ENCODE measurements at places on chromosomes 2 and 18. TPM values are rescaled to one million over a fixed set of nuclear protein-coding genes. Genes with fewer than 3 reads are reported as not detected.

GRCh38 chr2:13572466-13572865, 855.7 kb downstream of the TRIB2 start:
- DNase-seq = peak; percentile 42

GRCh38 chr18:32368991-32369390, 101.7 kb downstream of the GAREM1 start:
- no peak for DNase-seq

- DNase-seq = no peak
These were observed 115.1 kb downstream of the ACKR3 start for GRCh38 chr2:236684504-236685256.

Gene CDKL4
- 0.10 TPM for total RNA-seq

GRCh38 chr2:209876211-209876610, 104.6 kb downstream of the UNC80 start:
- DNase-seq = no peak

Gene RGPD3
- total RNA-seq = 0.21 TPM

Gene CHAC2
- total RNA-seq = 30.9 TPM

DNA sequence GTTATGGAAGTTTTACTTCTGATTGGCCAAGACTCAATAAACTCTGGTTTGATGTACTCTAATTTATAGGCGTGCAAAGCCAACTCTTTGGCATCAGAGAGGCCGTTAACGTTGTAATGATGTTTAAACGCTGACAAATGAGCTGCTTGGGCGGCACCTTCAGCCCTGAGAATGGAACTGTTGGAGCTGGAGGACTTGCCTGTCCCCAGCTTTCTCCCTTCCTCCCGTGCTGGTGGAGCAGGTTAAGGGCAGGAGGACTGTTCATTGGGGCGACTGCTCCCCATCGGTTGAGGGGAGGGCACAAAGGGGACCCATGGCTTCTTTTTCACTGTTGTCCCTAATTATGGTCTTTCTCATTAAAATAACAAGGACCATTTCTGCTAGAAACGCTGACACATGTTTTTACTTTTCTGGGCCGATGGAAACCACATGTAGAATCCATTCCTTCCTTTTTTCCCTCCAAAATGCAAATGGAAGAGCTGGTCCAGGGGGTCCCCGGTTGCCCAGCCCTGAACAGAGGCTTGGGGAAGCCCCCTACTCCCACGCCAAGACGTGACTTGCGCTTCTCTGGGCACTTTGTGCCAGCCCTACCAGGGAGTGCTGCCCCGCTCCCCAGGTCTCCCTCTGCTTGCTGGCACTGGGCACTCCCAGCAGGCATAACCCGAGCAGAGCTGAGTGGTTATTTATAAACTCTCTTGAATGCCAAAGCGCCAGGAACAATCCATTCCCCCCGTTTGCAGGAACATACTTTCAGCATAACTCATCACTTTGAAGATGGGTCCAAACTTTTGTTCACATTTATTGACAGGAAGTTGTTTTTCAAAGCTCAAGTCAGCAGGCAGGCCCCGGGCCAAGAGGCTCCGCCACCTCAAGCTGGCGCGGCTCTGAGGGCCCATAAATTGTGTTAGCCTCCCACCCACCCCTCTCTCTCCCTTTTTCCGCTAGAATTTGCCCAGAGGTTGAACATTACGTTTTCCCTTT, 170.1 kb downstream of the ASB1 start:
- peak; percentile 99 for DNase-seq

Gene EIF4E2
- 140 TPM for total RNA-seq

GRCh38 chr2:237403024-237403882, 10.7 kb downstream of the COL6A3 start:
- DNase-seq = no peak

DNA sequence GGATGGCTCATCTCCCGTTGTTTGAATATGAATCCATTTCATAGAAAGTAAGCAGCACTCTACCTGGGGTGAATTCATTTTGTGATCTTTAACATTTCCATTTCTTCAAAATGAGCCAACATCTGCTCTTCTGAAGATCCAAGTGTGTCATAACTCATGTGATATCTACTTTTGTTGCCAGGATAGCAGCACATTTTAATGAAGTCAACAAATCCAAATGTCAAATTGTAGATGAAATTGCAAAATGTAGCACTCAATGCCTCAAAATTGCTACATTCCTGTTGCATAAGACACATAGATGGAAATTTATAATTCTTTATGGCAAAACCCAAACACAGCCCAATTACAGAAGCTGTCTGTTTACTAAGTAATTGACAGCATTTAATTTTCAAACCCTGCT, 360.7 kb downstream of the TMX3 start:
- DNase-seq = no peak

DNA sequence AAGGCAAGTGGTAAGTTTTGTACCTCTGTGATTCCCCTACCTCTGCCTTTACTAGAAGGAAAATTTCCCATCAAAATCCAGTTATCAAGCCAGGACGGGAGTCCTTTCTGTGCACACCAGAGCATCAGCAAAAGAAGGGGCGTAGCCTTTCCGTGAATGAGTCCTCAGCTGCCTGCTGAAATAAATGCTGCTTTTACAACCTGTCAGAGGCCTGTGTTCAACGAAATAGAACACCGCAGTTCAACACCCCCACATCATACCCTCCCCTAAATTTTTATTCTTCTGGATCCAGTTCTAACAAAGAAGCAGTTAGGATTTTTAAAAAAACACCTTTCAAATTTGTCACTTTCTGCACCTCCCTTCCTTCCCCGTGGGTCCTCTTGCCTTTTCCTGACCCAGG, 135.8 kb downstream of the SETBP1 start:
- DNase-seq = no peak

DNA sequence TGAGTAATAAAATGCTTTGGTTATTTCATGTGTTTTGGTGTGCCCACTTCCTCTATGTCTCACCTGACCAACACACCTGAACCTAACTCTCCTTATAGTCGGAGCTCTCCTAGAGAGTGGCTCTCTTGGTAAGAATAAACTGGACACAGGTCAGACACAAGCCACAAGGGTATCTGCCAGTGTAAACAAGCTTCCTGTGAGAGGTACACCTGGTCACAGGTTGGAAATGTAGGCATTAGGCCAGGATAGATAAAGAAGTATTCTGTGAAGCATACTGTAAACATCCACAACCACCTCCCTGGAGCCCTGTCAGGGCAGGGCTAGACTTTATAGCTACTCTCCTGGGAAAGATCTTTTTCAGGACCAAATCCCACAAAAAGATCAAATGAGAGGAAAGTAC, 69.4 kb downstream of the ZDBF2 start:
- no peak for DNase-seq

GRCh38 chr2:177721818-177722567, 329.4 kb downstream of the AGPS start:
- DNase-seq = no peak

DNA sequence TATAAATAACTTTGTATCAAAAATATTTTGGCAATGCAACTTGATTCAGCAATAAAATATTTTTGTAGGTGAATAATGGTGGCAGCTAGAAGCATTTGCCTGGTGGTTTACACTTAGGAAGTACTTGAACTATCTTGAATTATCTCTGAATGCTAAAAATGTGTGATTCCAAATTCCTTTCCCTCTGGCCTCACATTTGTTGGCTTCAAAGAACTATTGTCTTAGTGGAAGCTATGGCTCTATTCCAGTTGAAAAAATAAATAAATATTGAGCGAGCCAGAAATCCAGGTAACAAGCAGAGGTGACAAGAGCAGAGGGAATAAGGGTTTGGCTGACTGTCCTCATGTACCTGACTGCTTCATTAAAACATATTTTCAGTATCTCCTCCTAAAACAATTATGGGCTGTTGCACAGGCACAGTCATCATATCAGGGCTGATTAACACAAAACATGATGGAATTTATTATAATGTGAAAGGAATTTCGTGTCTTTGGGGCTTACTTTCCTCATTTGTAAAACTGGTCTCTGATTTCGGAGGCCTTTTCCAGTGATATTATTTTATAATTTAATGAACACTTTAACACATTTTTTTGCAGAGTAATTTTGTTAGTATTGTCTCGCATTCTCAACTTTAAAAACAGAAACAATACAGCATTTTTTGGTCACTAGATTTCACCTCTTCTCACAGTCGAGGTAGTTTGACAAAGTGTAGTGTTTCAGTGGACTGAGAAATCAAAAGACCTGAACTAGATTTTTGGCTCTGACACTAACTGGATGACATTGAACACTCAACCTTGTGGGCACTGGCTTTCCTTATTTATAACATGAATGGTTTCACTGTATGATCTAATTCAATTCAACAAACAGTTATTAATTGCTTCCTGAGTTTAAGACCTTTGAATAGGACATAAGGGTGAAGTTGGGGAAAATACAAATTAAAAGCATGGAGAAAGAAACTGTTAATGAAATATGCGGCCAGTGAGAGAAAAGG, 7.8 kb upstream of the CAVIN2 start:
- peak; percentile 79 for DNase-seq

DNA sequence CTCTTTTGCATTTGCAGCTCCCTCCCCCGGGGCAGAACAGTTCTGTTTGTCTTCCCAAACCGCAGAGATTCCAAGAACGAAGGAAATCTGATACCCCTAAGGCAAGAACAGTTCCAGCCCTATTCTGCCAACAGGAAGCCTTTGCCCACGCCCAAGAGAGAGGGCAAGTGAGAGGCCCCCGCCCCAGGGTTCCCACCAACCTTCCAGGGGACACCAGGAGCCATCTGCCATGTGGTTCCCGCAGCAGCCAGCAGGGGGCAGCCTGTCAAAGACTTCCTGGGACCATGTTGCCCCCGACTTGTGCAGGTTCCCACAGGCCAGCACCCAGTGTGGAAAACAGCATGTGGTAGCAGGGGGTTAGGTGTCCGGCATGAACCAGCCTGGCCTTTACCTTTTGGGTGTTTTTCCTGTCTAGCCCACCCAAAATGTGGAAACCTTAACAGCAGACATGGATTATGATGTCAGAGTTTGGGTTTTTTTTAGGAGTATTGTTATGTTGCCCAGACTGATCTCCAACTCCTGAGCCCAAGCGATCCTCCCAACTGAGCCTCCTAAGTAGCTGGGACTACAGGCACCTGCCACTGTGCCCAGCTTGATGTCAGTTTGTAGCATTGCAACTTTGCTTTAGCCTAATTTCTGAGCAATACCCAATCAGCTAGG, 21.7 kb upstream of the EFHD1 start:
- DNase-seq = peak; percentile 49

DNA sequence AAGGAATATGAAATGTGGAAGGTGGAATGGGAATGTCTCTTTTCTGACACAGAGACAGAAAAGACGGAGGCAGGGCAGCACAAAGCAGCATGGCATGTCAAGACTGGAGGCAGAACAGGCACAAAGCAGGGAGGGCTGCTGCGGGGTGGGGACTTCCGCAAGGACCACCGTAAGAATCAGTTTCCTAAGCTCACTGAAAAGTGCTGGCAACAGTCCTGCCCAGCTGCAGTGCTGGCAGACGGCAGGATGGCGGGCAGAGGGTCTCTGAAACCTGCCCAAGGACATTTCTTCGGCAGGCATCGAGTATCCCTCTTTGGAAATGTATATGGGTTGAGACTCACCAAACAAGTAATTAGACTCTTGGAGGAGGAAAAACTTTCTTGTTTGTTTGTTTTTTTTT, 54.9 kb downstream of the FAM178B start:
- DNase-seq = no peak

Gene CASP8
- total RNA-seq = 101 TPM

Gene RBKS
- total RNA-seq = 2.2 TPM

GRCh38 chr2:46150445-46150955, 146.7 kb upstream of the EPAS1 start:
- no peak for DNase-seq

DNA sequence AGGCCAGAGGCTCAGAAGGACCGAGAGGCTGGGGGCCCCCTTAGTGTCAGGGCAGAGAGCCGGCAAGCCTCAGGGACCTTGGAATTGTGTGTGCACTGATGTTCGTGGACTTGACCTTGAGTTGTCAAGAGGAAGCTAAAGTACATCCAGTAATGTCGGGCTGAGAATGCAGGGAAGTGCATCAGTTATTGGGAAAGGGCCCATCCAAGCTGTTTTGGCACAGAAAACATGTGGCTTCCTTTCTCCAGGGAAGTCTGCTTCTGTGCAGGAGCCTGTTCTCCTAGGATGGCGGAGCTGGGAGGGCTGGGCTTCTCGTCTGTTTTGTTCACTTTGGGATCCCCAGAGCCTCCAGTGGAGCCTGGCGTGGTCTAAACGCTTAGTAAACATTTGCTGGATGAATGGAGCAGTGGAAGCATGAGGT, 23.7 kb downstream of the ATOH8 start:
- no peak for DNase-seq

Gene MAB21L4
- total RNA-seq = not detected

- DNase-seq = no peak
These were observed 33.8 kb upstream of the HNRNPA3 start for GRCh38 chr2:177178797-177179196.

DNA sequence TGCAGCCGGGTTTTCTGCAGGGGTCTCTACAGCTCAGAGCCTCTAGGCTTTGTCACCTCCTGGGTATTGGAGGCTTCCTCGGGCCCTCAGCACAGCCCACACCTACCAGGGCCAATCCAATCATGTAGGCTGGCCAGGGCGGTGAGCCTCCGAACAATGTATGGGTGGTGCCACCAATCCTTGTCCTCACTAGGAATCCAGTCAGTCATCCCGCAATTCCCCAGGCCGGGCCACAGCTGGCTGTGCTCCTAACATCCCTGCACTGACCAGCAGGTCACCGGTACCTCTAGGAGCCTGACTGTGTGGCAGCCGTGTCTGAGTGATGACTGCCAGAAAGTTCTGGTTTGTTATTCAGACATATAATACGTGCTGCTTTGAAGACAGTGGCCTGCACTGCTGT, 129.4 kb downstream of the SH3RF3 start:
- no peak for DNase-seq

Gene FARP2
- total RNA-seq = 36.6 TPM

All from A172 (cell line).